Osteocyte (in vitro differentiated cells): ENCODE measurements at places on chromosomes 3 and 15. TPM values are rescaled to one million over a fixed set of nuclear protein-coding genes. Genes with fewer than 3 reads are reported as not detected.

GRCh38 chr15:64651601-64652191 lies 123.7 kb downstream of the RBPMS2 start:
- H3K36me3 ChIP-seq: no peaks in the 10 kb centered on the region
- no peaks in the 10 kb centered on the region for H3K4me1 ChIP-seq
- DNase-seq: no peak
- H3K27me3 ChIP-seq: no peaks in the 10 kb centered on the region
- no peak overlapping the region for H3K4me3 ChIP-seq

DNA sequence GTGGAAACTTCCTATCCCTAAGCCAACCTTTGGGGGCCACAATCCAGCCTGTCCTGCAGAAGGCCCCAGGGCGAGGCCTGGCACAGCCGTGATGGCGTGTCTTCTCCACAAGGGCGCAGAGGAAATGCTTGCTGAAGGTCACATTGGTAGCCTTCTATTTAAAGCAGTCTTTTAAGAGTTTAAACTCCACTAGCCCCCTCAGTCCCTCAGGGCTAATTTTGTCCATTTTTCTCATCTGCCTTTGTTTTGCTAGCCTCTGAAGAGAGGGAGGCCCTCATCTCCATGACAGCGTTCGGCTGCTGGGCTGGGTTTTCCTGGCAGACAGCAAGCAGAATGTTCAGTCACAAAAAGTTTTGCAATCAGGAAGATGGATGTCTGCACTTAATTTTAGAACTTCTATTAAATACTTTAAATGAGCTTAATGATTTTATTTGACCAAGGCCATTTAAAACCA lies 40.8 kb downstream of the RARB start:
- no peaks in the 10 kb centered on the region for H3K36me3 ChIP-seq
- no peaks in the 10 kb centered on the region for H3K27me3 ChIP-seq
- no peak overlapping the region for H3K4me3 ChIP-seq
- H3K27ac ChIP-seq: peak overlapping the region; percentile 96

DNA sequence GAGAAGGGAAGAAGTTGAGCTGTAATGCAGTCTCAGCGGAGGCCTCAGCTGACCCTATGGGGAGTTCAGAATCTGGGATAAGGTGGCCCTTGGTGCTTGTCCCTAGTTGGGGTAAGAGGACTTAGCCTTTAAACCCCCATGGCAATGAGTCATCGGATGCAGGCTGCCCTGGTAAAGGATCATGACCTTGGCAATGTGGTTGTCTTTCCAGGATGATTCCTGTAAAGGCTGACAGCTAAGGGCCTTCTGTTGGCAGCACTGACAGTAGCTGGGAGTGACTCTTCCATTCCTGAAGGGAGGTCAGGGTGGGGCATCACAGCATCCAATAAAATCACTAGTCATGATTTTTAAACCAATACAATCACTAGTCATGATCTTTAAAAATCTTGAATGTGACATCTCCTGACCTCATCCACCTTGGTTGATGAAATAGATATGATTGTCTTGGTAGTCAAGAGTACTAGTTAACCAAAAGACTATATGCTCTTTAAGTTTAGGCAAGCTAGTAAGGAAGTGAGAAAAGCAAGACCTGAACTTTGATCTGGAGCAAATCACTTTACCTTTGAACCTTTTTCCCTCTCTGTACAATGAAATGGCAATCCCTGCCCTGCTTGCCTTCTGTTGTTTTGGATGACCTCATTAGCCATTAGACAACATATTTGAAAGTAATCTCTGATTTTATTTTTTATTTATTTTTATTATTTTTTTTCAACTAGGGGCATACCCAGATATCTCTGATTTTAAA lies 71.3 kb upstream of the CACNA1D start:
- no peak overlapping the region for H3K4me3 ChIP-seq
- no peaks in the 10 kb centered on the region for H3K36me3 ChIP-seq
- H3K27me3 ChIP-seq: no peaks in the 10 kb centered on the region

The TM4SF18 gene
- 2.2 and 3.7 TPM in 2 replicates for total RNA-seq

- peak overlapping the region; percentile 82 for H3K27ac ChIP-seq
- peaks cover 63% of the 10 kb centered on the region for H3K4me1 ChIP-seq
- no peak overlapping the region for H3K4me3 ChIP-seq
- DNase-seq: no peak
- peaks cover 2% of the 10 kb centered on the region for H3K36me3 ChIP-seq
- no peaks in the 10 kb centered on the region for H3K27me3 ChIP-seq
Measured at GRCh38 chr3:156776031-156776430, 50.1 kb upstream of the LEKR1 start.

GRCh38 chr3:84961521-84962255 lies 2.9 kb downstream of the CADM2 start:
- H3K27ac ChIP-seq: no peak overlapping the region
- peaks cover 11% of the 10 kb centered on the region for H3K4me1 ChIP-seq
- no peak for DNase-seq
- no peaks in the 10 kb centered on the region for H3K36me3 ChIP-seq

The ANKRD63 gene
- 0.30 and 0.42 TPM in 2 replicates for total RNA-seq

The LXN gene
- total RNA-seq: 4.0 and 7.3 TPM in 2 replicates

The CERS3 gene
- not detected in 2 replicates for total RNA-seq

GRCh38 chr3:59884409-59884808 lies 834.6 kb upstream of the CFAP20DC start:
- no peaks in the 10 kb centered on the region for H3K36me3 ChIP-seq
- no peaks in the 10 kb centered on the region for H3K4me1 ChIP-seq
- no peak overlapping the region for H3K27ac ChIP-seq
- DNase-seq: no peak

GRCh38 chr15:37995461-37996347 lies 61.3 kb downstream of the TMCO5A start:
- H3K27ac ChIP-seq: no peak overlapping the region
- no peak for DNase-seq
- no peaks in the 10 kb centered on the region for H3K4me1 ChIP-seq
- no peaks in the 10 kb centered on the region for H3K36me3 ChIP-seq
- H3K4me3 ChIP-seq: no peak overlapping the region
- H3K27me3 ChIP-seq: peaks cover 37% of the 10 kb centered on the region

The DNAH12 gene
- 0.05 and 0.08 TPM in 2 replicates for total RNA-seq

The OXTR gene
- total RNA-seq: 23.8 and 24.0 TPM in 2 replicates

The GABRR3 gene
- total RNA-seq: not detected in 2 replicates

The CCR8 gene
- total RNA-seq: not detected in 2 replicates

DNA sequence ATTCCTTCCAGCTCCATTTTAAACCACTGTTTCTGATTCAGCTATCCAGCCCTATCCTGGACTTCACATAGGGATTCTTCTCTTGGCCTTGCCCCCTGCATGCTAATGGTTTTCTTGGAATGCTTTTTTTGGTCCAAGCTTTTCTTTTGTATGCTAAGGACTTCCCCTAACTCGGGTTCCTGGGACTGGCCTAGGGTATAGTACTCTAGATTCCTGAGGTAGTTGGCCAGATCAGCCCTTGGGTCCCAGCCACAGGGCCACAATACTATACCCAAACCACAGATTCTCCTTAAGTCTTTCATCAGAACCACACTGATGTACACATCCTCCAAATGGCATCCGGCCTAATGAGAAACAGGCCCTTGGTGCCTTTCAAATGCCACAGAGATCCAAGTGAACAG lies 2.8 kb downstream of the FYCO1 start:
- H3K27me3 ChIP-seq: peaks cover under 1% of the 10 kb centered on the region
- no peak overlapping the region for H3K4me3 ChIP-seq
- H3K27ac ChIP-seq: no peak overlapping the region
- peaks cover 12% of the 10 kb centered on the region for H3K4me1 ChIP-seq
